Endothelial cell (in vitro differentiated cells): ENCODE measurements at places on chromosomes 3 and 15.

- DNase-seq: no peak
Observed at GRCh38 chr3:59654480-59655417, 604.9 kb upstream of the CFAP20DC start.

GRCh38 chr15:89101302-89102193 lies 13.3 kb downstream of the ABHD2 start:
- DNase-seq: no peak

DNA sequence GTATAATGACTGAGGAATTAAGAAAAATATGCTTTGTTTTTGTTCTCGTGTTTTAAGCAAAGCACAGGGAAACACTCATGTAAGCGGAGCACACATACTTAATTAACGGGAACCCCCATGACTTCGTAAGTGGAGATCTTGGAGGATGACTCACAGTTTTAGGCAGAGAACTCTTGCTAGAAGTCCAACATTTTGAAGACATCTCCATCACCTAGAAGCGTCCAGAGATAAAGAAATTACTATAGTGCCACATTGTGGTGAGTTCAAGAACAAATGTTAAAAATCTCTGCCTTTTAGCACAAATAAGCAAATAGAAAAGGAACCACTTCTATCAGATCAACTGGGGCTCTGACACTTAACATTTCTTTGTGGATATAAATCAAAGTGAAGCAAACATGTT lies 194.1 kb upstream of the ARHGEF26 start:
- no peak for DNase-seq

DNA sequence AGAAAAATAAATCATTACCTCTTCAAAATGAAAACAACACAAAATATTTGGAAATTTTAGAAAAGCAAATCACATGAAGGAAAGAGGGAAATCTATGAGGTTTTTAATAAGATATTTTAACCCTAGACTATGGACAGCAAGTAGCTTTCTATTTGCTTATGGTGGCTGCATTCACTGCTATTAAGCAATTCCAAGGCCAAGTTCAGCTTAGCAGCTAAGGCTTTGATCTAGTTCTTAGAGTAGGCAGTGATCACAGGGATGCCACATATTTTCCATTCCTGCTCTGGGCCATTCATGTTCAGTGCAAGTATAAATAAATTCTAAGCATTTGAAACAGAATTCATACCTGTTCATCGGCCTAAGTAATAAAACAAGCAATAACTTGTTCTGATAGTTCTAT lies 235.3 kb downstream of the CDIN1 start:
- no peak for DNase-seq

DNA sequence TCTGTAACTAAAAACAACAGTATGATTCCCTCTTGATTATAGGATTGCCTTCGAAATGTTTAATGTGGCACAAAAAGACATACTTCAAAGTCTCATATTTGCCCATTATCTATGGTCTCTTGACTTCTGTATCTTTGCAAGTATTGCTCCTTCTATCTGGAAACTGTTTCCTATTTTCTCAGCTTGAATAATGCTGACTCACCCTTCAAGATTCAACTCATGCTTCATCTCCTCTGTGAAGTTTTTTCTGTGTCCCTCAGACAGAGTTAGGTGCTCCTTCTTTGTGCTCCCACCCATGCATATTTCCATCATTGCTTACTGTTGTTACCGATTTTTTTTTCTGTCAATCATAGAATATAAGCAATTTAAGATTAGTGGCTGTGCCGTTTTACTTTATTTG lies 192.8 kb upstream of the ROBO1 start:
- no peak for DNase-seq

DNA sequence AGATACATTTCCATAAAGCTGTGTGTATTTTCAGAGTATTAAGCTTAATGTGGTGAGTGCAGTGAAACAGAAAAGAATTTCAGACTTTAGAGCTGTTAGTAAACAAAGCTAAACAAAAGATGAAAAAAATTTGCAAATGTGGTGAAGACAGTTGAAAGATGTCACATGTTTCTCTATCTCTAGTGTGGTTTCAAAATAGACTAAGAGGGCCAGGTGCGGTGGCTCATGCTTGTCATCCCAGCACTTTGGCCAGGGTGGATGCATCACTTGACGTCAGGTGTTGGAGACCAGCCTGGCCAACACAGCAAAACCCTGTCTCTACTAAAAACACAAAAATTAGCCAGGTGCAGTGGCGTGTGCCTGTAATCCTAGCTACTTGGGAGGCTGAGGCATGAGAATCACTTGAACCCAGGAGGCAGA lies 466.0 kb upstream of the NR2F2 start:
- DNase-seq: no peak

DNA sequence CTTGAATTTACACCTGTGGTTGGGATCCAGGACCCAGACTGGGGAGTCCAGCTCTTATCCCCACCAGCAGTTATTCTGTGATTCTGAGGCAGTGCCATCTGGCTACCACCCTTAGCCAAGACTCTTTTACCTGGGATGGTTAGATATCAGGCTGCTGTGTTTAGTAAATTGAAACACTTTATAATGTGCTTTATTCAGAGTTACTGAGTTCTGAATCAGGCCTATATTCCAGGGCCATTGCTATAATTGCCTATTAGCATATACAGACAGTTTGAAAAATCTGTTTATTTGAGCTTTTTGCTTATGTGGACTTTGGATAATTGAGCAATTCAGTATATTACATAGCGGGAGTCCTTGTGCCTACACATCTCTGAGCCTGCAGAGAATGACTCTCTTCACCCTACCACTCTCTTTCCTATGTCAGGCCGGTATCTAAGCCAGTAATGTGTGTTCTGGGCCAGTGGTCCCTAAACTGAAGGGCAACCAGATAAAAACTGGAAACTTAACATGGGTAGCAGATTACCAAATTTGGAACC lies 45.4 kb upstream of the TRAK1 start:
- DNase-seq: no peak

DNA sequence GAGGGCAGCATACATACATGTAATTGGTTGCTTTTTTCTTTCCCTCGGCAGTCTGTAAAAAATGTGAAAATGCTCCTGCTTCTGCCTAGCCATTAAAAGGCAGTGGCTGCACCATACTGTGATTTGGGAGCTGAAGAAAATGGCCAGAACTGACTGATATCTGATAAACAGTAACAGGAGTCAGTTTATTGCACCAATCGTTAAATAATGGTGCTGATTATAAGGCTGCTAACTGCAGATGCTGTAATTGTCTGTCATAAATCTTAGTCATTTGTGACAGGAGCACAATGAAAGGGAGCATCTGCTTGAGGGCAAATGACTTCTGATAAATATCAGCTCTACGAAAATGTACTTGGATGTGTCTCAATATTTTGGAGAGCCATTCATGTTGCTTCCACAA lies 263.1 kb upstream of the DNAJC19 start:
- no peak for DNase-seq

DNA sequence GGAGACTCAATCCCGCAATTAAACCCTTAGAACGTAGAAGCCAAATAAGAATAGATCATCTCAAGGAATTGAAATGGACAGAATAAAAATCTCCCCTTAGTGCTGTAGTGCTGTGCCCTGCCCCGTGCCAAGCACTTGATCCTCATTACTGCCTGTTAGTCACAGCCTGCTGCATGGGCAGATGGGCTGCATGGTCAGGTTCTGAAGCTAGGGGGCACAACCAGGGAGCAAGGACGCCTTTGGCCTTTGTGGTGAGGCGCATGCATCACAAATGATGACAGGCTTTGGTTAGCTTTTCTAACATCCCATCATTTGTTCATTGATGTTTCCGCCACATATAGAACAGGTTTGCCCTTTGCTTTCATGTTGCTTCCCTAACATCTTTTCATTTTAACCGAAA lies 336.3 kb upstream of the ADAMTS9 start:
- no peak for DNase-seq
